Kidney capillary endothelial cell (primary cell): ENCODE measurements at places on chromosomes 4 and X.

DNA sequence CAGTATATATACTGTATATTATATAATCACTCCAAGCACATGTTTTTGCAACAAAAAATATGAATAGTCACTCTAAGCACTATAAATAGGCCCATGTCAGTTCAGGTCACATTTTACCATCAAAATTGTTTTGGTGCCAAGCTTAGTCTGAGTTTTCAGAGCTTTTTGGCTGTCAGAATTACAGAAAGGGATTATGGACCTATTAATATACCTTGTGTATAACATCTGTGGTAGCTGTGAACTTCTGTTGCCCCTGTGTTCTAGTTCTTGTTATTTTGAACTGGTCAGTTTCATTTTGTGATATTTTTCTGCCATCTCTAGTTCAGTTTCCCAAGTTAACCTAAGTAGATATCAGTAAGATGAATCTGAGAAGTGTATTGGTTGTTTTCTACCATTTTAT lies 22.9 kb downstream of the EXOC1 start:
- no peak for DNase-seq

DNA sequence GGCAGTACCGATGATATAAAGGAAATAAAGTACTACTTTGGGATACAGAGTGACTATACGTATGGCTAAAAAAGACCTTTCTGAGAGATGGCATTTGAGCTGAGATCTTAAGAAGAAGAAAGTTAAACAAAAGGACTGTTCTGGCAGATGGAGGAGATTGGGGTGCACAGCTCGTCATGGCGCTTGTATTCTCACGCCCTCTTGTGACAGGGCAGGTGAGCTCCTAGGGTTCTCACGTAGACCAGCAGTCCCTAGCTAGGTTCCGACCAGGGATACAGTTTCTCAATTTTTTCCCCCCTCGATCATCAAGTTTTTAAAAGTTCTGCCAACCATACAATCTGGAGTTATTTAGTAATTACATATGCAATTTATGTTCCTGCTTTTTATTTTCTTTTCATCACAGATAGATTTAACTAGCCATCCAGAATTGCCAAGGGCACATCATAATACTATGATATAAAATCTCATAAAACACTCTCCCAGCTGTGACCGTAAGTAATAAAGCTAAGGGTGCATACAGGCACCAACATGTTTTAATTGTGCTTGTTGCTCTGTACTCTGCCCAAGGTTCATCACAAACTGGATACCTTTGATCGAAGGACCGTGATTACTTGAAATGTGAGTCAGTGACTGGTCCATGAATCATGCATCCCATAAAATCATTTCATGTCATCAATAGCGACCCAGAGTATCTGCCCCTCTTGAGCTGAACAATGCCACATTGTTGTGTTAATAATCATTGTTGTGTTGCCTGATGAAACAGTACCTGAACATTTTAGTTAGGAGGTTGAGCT lies 69.4 kb upstream of the ZNF518B start:
- DNase-seq: no peak

DNA sequence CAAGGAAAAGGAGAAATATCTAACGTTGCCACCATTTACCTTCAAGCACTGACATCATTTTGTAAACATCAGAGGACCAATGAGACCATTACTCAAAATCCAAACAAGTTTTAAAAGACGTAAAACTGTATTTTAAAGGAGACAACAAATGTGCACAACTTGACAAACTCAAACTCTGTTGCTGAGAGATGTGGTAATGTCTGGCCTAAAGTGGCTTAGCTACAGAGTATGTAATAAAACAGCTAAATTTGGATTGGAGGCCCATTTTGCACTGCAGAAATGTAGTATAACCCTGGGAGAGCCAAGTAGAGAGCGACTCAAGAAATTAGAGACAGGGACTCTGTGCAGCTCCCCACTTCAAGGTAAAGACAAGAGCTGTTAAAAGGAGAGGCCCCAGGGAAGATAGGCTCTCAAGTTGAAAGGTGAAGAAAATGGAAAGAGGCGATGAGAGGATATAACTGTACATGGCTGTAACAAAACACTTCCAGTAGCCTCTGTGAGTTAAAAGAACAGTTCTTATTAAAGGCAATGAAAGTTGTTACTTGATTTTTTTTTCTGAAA lies 20.3 kb downstream of the UNC5C start:
- DNase-seq: no peak

DNA sequence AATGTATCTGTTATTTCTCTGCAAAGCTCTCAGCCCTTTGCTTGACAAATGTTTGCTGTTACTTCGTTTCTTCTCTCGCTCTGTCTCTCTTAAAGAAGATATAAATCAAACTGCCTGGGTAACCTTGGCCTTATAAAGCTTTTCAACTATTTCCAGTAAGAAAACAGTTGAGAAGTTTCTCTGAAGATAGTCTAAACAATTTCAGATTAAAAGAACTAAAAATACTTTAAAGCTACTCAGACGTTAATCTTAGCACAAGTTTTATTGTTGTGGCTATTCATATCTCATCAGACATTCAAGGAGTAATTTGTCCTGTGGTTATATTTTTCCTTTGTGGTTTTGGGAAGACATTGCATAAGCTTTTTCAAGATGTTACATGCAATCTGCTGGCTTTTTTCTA lies 22.6 kb downstream of the HOPX start:
- DNase-seq: no peak

DNA sequence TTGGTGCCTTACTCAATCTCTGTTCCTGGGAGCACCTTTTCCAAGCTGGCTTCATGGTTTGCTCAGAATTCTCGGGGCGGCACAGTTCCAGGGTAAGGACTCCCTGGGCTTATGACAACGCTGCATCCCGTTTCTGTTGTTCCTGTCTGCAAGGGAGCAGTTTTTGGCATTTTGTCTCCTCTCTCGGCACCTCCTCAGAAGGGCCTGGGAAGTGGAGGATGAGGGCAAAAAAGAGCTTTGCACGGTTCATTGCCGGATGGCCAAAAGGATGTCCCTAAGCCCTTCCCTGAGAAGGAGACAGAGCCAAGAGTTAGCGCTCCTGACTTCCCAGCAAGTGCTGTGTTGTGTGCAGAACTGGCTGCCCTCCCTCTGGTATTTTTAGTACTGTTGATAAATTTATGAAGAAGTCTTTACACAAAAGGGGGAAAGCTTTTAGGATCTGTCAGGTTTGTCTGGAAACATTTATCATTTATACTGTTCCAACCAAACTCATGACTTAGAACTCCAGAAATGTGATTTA lies 13.4 kb downstream of the SRD5A3 start:
- DNase-seq: no peak

- DNase-seq: no peak
Observed at GRCh38 chr4:165505958-165506837, 127.4 kb downstream of the CPE start.

DNA sequence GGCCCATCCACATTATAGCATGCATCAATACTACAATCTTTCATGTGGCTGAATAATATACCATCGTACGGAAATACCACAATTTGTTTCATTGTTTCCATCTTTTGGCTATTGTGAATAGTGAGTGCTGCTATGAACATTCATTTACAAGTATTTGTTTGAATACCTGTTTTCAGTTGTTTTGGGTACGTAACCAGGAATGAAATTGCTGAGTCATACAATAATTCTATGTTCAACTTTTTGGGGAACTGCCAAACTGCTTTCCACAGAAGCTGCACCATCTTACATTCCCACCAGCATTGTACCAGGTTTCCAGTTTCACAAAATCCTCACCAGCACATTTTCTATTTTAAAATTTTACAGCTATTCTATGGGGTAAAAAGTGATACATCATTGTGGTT lies 28.5 kb upstream of the MANBA start:
- DNase-seq: no peak
